ENCODE measurements at places on chromosomes 16 and 17.

DNA sequence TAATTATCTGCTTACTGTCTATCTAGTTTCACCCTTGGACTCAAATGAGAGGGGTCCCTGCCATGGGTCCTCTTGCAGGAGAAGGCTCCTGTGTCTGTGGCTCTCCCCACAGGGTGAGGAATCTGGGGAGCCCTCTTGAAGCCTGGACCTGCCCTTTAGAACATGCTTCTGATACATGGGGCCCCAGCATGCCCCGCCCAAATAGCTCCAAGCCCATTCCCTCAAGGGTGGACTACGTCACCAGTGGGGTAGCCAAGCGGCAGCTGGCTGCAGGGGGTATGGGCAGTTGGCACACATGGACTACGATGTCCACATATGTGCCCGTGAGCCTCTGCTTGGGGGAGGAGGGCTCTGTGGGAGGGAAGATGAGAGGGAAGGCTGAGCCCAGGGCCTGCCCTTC, 39.3 kb downstream of the ARHGAP27 start:
- no peak for DNase-seq

DNA sequence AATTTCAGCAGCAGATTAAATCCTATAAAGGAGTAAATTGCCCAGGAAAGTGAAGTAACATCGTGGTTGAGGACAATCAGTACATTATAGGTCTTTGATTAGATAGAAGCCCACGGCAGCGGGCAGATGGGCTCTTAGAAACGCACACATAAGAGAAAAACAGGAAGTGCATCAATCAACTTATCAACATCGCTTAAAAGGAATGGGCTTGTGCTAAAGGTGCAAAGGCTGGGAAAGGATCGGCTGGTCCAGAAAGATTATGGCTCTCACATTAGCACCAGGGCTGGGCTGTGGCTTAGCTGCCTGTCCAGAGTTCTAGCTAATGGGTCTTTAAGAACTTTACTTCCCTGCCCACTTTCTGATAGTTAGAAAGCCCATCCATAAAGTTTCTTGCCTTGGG, 292.0 kb upstream of the TNRC6C start:
- no peak for DNase-seq

DNA sequence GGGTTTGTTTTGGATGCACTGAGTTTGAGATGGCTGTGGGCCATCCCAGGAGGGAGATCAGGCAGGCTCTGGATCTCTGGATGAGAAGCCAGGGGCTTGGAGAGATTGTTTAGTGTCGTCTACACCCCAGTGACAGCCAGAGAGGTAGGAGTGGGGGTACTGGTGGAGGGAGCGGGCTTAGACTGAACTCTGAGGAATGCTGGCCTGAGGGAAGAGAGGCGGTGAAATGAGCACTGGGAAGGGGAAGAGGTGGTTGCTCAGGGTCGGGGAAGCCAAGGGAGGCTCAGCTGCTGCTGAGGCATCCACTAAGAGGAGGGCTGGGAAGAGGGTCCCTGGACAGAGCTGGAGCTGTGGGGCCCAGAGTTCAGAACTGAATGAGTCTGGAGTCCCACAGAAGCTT, 23.6 kb downstream of the CACNA1G start:
- no peak for DNase-seq

DNA sequence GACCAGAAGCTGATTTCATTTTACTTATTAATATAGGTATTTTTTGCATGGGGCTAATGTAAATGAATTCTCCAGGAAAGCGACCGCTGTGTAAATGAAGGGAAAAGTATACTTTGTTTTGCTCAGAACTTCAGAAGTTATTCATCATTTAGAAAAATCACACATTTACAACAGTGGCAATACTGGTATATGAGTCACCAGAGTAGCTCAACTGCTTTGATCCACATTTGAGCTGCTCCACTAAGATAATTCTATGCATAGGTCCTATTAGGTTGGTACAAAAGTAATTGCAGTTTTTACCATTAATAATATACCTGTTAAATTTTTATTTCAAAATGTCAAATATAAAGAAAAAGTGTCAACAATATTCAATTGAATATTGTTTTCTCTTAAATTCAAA, 22.9 kb upstream of the DYNLRB2 start:
- no peak for DNase-seq

- DNase-seq: no peak
Measured at GRCh38 chr16:88814144-88814502, 2.4 kb upstream of the APRT start.

DNA sequence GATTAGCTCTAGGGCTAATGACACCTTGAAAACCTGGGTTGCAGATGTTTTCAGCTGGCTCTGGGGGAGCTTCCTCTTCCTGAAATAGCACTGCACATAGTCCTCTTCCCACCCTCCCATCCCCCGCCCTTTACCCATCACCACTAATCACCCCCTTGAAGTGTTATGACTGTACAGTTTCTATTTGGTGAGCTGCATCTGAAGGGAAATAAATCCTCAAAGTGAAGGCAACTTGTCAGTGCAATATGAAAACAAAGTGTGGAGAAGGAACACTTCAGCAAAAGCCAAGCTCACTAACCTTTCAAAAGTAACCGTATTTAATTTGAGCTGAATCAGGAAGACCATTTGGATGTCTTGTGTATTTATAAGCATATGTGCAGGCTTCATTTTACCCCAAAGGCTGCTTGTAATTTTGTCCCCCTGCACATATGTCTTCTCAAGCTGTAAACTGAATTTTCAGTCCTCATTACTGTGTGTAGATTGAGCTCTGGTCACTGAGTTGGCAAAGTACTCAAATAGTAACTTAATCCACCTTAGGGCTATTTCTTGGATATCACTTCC, 44.1 kb upstream of the CA10 start:
- DNase-seq: no peak

DNA sequence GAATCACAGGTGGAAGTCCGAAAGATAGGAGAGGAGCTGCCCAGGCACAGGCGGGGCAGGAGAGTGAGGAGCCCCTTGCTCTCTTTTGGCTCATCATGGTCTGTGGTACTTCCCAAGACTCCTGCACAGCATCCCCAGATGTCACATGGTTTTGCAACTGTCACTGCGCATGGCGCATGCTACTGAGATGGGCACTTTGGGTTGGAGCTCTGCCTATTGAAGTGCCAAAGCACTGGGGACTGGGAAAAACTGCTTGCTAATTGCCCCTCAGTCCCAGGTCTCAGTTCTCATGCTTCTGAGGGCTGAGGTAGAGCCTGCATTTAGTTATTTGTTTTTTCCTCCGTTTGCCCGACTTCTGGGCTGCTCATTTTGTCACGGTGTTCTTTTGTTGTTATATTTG, 156.8 kb upstream of the CDH13 start:
- no peak for DNase-seq

DNA sequence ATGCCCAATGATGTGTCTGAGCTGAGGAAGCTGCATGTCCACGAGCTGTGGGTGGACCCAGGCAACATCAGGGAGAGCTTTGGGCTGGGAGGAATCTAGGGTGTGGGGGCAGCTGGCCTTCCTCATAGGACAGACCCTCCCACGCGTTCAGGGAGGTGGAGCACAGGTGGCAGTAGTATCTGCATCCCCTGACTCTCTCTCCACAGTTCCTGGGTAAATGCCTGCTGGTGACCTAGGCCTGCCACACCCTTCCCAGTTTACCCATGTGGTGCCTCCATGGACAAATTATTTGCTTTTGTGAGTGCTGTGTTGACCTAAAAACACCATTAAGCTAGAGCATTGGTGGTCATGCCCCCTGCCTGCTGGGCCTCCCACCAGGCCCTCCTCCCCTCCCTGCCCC, 3.2 kb downstream of the HBM start:
- DNase-seq: no peak

DNA sequence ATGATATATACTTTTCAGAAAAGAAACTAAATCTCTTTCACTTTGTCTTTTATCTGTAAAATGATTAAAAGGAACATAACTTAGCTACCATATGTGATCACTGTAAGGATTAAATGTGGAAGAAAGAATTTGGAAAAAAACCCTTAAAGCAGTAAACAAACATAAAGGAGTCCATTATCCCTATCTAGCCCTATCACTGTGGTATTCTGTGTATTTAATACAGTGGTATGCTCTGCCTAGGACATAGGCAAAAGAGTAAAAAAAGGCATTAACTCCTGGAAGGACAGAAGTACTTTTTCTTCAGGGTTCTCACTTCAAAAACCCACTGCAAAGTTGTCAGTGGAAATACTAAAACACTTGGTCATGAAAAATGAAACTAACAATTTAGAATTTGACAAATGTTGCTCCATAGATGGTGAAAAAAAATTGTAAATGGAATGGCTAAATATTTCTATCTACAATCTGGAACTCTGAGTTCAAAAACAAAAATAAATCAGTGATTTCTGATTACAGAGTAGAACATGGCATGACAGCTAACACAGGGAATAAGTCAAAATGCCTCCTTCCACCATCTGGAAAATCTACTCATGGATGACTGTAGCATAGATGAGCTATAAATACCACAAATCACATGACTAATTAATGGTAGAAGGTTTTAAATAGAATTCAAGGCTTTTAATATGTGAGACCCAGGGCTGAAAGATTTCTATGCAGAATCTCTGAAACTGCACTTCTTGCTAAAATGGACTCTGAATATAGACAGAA, 140.1 kb downstream of the ITFG1 start:
- DNase-seq: no peak

Data from NCI-H526 (cell line).